ENCODE measurements at places on chromosomes 12 and 14. TPM values are rescaled to one million over a fixed set of nuclear protein-coding genes. Genes with fewer than 3 reads are reported as not detected.
A peak's percentile ranks its signal among the peaks of the same experiment; 100 is the strongest.

The BBS10 gene
- total RNA-seq, result 15.6 TPM

The PLEKHH1 gene
- total RNA-seq, result 24.0 TPM

DNA sequence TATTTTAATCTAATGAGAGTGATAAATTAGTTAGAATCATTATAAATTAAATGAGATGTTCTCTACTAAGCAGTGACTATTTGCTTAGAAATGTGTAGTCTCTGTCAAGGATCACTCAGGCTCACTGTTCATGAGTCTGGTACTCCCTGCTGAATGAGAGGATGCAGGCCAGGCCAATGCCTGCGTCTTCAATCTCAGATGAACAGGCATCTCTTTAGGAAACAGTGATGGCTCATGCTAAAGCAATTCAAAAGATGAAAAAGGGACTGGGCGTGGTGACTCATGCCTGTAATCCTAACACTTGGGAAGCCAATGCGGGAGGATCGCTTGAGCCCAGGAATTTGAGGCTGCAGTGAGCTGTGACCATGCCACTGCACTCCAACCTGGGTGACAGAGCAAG is 106.8 kb downstream of the ZFC3H1 start:
- DNase-seq, result no peak

- DNase-seq, result peak; percentile 33
These were observed 25.5 kb upstream of the CCDC91 start for GRCh38 chr12:28164644-28165275.

DNA sequence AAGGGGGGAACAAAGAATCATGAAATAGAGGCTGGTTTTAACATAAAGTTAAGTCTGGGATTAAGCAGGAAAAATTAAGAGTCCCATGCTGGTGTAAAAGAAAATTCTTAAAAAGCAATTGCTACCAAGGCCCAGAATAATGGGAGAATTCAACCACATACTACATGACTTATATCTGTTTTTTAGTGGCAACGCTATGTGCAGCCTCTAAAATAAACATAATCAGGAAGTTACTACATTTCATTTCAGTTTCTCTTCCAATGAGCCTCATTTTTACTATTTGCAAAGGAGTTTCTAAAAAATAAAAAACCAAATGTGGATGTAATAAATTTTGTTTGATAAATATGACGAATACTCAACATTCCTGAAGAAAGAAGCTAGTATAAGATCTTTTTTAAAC is 58.1 kb downstream of the CPNE8 start:
- DNase-seq, result no peak
